SW 1271 (cell line): ENCODE measurements at places on chromosomes 5 and 9.
A peak's percentile ranks its signal among the peaks of the same experiment; 100 is the strongest.

- peak; percentile 83 for DNase-seq
These were observed 203.3 kb upstream of the CDH9 start for GRCh38 chr5:27241564-27242257.

GRCh38 chr9:81684635-81685034 is 4.7 kb downstream of the TLE1 start:
- DNase-seq: no peak

DNA sequence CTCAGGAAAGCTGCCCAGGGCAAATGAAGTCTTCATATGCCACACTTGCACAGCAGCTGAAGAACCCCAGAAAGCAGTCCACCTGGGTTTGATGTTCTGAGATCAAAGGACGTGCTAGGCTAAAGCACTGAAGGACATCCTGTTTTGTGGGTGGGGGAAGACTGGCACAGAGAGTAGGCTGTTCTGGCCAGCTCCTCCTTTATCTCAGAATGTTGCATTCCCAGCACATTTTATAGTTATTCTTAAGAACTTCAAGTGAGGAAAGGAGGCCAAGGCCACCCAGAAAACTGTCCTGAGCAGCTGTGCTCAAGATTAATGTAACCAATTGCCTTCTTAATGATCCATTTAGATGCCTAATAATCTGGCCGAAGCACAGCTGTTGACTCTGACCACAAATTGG is 10.9 kb downstream of the SHOC1 start:
- DNase-seq: no peak

- no peak for DNase-seq
These were observed 53.3 kb downstream of the PLCXD3 start for GRCh38 chr5:41457094-41457493.

DNA sequence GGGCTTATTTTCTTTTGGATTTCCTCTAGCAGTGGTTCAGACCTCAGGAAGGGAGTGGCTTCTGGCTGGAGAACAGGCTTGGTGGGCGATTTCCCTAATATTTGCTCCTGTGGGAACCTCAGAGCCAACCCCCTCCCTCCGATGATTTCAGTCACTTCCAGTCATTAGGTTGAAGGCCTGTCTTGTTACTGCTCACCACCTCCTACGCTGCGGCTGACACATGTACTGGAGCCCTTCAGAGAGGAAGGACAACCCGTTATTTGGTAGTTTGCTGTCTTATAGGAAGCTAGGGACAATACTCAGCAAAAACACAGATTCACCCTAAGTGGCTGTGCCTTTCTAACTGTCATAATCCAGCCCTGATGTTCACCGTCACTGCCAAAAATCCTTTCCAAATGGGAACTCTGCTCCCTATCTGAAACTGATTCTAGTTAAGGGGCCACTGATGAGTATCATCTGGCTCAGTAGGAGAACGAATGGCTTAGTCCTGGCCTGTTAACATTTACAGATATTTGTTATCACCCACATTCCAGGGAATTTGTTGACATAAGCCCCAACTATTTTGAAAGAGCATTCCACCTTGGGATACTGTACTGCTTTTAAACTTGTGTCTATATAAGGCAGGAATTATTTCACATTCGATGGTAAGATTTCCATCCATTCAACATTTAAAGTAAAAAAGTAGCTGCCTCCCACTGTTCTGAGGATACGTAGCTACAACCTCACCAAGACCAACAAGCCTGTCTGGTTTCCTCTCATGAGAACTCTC is 29.3 kb upstream of the ANKH start:
- DNase-seq: no peak

DNA sequence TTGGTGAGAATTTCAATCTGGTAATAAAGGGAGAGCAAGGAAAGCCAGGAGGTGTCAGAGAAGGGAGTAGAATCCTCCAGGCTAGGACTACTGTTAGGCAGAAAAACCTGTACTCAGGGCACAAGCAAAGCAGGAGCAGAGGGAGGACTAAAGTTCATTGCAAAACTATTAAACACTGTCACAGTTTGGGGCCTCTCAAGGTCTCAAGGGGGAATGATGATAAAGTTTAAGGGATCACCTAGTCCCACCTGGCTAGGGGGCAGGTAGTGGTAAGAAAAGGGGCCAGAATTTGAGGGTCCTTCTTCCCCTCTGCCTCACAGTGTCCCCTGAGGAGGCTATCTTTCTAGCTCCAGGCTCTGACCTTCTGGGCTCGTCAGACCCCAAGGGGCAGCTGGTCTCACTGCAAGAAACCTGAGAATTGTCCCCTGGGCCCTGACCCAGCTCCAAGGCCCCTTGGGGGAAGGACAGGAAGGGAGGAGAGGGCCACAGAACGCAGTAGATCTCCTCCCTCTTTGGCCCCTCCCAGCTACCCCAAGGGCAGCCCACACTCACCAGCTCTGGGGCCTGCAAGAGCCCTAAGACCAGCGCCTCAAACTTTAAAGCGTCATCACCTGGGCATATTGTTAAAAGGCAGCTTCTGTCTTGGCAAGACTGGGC is 974 bp downstream of the CCDC69 start:
- DNase-seq: no peak

GRCh38 chr5:138936968-138937345 is 61.8 kb upstream of the LRRTM2 start:
- no peak for DNase-seq

DNA sequence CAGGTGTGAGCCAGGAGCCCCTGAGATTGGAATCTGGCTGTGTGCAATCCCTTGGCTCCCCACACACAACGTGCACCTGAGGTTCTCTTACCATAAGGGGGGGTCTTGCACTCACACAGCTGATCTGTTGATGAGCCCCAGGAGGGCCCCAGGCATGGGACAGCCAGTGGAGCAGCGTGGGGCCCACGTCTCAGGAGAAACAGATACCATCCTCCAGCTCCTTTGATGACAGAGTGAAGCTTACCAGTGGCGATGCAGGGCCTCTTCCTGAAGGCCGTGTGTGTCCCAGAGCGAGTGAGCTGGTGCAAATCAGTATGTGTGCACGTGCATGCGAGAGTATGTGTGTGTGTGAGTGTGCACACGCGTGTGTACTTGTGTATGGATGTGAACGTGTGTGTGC is 287.4 kb downstream of the IRX1 start:
- DNase-seq: no peak

DNA sequence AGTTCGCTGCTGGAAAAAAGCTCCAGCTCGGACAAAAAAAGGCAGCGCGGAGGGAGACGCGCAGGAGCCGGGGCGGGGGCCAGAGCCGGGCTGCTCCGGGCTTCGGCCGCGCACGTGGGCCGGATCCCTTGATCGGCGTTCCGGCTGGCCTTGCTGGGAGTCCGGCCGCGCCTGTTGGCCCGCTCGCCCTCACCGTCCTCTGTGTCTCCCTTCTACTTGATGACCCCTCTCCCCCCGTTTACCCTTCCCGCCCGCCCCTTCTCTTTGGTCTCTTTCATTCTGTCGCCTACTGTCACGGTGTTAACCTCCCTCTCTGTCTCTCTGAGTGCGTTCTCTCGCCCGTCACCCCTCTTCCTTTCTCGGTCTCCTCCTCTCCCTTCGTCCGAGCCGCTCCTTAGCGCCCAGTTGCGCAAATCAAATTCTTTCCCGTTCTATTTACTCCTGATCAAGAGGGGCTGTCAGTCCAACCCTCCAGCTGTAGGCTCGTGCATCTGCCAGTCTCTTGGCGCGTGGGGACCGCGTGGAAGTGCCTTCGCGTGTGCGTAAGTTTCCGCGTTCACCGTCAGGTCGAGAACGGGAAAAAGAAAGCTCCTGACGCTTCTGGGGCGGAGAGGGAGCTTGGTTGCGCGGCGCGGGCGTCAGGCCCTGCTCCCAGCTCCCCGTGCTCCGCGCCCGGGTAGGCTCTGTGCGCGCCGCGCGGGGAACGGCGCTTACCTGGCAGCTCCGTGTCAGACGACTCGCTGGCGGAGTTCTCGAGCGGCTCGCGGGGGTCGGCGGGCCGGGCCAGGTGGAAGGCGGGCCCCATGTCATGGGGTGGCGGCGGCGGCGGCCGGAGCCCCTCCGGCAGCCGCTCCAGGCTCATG is 798 bp downstream of the PITX1 start:
- DNase-seq: no peak

GRCh38 chr9:20382460-20383071 is 239.7 kb downstream of the MLLT3 start:
- DNase-seq: no peak

DNA sequence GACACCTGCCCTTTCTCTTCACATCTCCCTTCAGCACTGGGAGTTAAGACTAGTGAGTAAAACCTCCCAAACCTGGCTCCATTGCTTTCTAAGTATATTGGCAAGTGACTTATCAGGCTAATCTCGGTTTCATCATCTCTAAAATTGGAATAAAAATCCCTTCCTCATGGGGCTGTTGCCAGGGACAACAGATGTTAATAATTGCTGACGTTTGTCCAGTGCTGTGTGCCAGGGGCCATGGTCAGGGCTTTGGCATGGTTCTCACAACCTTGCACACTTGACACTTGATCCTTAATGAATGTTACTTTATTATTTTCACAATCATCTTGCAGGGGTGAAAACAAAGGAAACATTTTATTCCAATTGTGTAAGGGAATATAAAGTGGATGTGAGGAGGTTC is 1262.0 kb upstream of the WWC1 start:
- no peak for DNase-seq

DNA sequence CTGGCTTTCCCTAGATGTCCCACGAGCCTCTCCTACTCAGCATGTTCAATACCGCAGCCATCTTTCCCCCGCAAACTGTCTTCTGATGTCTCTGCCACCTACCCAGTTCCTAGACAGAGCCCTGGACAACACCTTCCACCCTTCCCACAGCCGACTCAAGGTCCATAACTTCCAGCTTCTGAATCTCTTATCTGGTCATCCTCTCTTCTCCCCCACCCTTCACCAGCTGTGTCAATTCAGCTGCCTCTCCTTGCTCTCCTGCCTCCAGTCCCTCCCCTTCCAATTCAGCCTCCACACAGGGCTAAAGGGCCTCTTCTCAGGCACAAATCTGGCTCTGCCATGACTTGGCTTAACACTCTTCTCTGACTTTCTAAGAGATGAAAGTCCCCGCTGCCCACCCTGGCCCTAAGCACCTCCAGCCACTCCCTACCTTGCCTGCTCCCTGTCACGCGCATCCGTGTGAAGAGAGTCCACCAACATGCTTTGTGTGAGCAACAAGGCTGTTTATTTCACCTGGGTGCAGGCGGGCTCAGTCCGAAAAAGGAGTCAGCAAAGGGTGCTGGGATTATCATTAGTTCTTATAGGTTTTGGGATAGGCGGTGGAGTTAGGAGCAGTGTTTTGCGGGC is 25.2 kb downstream of the AQP7 start:
- DNase-seq: no peak

DNA sequence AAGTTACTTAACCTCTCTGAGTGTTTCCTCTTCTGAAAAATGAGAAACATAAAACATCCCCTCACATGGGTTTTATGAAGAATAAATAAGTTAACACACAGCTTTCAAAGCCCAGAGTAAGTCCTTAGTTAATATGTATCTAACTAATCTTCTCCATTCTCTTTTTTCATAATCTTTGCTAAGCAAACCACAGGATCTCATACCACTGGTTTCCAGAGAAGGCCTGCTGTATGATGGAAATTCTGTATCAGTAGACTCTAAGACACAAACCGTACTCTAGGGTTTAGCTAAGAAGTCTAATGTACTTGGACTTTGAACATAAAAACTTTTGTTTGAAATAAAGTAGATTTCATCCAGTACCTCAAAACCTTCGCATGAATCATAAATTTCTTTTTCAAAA is 307.9 kb downstream of the SPOCK1 start:
- no peak for DNase-seq

GRCh38 chr5:142913728-142914338 is 143.7 kb downstream of the ARHGAP26 start:
- DNase-seq: no peak

DNA sequence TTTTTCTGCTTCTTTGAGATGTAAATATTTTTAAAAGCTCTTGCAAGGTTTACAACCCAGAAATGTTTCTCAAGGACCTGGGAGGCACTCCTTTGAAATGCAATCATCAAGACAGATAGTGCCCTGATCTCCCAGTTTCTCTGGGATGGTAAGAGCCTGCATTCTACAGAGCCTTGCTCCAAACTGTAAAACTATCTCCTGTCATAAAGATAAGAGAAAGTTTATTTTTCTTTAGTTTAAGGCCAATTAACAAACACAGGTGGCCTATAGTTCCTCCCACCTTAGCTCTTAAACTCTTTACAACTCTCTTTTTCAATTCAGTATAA is 1231.1 kb upstream of the NUDT12 start:
- DNase-seq: no peak

DNA sequence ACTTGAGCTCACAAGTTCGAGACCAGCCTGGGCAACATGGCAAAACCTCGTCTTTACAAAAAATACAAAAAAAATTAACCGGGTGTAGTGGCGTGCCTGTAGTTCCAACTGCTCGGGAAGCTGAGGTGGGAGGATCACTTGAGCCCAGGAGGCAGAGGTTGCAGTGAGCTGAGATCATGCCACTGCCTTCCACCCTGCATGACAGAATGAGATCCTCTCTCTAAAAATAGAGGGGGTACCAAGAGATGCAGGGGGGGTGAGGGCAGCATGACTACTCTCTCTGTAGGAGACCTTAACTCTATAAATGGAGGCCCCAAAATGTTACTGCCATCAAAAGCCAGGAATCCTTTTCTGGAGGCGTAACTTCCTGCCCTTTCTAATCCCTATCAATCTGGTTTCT is 243.9 kb downstream of the DOCK8 start:
- DNase-seq: no peak

DNA sequence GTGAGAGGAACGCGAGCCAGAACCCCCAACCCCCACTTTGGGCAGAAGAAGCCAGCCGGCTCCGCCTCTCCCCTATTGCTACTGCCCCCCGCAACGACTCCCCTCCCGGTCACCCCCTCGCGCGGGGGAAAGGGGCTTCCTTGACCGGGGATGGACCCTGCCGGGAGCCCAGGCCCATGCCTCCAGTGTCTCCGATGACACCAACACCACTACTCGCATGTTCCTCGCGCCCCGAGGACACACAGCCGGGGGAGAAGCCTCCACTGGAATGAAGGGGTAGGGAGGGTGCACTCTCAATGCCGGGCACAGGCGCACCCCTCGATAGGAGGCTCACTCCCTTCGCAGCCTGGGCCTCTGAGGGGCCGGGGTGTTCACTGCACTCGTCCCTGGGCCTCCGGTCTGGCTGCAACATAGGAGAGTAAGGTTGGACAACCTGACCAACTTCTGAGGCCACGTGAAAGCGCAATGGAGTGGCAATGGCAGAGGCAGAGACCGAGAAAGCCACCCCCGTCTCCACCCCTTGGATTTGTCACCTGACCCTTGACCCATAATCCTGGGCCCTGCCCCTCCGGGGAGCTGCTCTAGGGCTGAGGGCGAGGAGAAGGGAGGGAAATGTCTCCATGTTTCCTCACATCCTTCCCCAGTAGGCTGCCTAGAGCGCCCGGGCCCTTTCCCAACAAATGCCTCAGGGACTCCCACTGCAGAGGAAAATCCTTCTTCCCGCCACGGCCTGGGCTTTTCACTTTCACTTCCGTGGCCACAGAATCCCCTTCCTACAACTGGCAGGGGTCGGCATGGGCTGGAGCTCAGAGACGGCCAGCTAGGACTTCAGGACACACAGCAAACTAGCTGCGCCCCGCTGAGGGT is 1.1 kb upstream of the CNTFR start:
- DNase-seq: no peak
